ENCODE measurements at places on chromosomes 5 and 9. TPM values are rescaled to one million over a fixed set of nuclear protein-coding genes. Genes with fewer than 3 reads are reported as not detected.

IL5 gene
- 1.2 TPM for total RNA-seq

SFXN1 gene
- total RNA-seq: 91.8 TPM

POLR3G gene
- total RNA-seq: 0.84 TPM

DNA sequence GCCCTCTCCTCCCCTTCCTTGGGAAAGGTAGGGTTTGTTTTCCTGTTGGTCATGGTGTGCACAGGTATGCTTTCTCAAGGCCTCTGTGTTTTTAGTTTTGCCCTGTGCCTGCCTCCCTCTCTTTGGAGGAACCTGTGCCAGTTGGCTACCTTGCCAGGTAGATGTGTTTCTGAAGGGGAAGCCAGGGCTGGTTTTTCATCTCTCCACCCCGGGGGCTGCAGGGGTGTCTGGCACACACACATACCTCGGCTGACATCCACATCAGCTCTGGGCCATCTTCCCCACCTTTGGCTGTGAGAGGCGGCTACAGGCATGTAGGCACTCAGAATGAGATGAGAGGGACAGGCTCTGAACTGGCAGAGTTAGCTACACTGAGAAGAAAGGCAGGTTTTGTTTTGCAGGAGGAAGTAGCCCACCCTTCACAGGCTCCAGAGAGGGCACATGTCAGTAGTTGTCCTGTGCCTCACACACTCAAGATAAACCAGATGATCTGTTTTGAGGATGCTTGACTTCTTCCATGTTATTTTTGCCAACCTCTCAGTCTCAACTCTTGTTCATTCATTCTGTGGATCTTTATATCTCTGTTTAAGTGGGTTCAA is 9.7 kb downstream of the RGMB start:
- DNase-seq: no peak

DNA sequence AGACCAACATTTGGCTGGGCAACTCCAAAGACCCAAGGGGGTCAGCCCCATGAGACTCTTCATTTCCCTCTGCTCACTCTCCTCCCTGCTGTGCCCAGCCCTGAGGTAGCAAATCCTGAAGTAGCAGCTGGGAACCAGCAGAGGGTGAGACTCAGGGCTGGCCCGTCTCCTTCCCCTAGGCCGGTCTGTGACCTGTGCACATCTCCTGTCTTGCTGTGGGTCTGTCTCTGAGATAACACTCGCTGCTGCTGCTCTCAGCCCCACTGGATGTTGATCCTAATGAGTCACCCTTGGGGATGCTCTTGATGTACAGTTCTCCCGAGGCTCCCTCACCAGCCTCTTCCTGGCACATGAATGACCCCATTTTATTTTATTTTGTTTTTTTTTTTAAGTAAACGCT is 7.3 kb upstream of the OR2V1 start:
- DNase-seq: no peak

DNA sequence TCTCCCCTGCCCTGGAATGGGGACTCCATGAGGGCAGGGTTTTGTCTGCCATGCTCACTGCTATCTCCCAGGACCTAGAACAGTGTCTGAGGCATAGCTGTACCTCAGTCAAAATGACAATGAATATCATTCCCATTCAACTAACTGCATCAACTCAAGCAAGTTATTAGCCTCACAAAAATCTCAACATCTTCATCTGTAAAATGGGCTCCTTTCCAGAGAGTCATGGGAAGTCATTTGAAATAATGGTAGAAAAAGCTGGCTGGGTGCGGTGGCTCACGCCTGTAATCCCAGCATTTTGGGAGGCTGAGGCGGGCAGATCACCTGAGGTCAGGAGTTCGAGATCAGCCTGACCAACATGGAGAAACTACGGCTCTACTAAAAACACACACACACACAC is 9.4 kb downstream of the SH2D3C start:
- no peak for DNase-seq

GRCh38 chr5:84255315-84255714 is 129.4 kb downstream of the EDIL3 start:
- DNase-seq: no peak

DNA sequence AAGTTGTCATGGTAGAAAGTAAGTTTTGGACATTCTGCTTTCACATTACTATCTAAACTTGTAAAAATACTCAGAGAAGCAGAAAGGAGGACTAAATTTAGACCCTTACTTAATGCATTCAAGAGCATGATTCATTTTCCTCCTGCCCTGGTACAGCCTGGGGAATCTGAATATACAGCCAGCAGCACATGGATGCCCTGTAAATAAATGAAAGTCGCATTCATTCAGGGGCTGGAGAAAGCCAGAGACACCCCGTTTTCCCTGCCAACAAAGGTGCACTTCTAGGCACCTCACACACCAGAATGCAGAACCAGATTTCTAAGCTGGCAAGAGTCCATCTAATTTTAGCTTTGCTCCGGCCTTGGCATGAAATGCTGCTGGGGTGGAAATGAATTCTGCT is 172.7 kb upstream of the KLF9 start:
- no peak for DNase-seq

DNA sequence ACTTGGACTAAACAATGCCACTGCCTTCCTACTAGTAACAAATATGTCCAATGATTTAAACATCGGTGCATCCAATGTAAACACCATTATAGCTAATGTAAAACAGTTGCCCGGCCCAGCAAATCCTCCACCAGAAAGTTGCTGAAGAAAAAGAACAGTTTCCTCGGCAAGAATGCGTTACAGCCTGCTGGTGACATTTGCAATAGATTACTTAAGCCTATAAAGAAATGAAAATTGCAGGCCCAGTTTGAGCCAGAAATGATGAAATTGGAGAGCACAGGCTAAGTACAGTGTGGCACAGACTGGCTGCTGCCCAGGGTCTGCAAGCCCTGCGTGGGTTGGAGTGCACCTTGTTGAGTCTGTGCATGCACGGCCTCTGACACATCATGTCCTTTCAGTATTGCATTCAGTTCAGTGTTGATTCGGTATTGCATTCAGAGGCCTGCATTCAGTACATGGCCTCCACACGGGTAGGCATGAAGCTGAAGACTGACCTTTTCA is 406.0 kb upstream of the KLF4 start:
- DNase-seq: no peak

GRCh38 chr5:31645420-31646081 is 6.6 kb downstream of the PDZD2 start:
- no peak for DNase-seq

DNA sequence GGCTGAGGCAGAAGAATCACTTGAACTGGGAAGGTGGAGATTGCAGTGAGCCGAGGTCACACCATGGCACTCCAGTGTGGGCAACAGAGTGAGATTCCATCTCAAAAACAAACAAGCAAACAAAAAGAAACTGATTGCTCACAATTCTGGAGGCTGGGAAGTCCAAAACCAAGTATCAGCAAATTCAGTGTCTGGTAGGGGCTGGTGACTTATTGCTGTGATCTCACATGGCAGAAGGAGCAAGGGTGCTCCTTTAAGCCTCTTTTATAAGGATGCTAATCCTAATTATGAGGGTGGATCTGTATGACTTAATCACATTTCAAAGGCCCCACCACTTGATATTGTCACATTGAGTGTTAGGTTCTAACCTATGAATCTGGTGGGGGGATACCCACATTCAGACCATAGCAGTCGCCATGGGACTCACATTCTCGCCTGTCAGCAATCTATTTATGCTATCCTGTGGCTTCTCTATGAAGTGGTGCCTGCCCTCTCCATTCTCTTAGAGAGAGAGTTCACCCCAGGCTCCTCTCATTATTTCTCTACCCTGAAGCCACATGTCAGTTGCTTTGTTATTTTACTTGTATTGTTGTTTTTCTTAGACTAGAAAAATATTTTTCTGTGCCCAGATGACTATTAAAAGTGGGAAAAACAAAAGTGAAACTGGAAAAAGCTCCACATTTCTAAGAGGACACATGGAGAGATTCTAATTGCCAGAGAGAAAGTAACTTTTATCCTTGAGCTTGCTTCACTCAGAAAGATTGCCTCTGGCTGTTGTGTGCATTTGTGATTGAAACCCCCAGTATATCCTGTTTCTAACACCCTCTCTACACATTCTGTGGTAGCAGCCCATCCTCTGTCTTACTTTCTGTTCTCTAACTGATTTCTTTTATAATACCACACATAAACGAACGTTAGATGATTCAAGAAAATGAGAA is 18.8 kb upstream of the PRLR start:
- no peak for DNase-seq

- no peak for DNase-seq
Measured at GRCh38 chr9:72353455-72354116, 11.4 kb downstream of the ZFAND5 start.

Data from T-cell (primary cell).